WTC11 (cell line): ENCODE measurements at places on chromosomes 16 and 17.

- no peak for DNase-seq
These were observed 11.4 kb downstream of the HS3ST6 start for GRCh38 chr16:1906846-1907165.

DNA sequence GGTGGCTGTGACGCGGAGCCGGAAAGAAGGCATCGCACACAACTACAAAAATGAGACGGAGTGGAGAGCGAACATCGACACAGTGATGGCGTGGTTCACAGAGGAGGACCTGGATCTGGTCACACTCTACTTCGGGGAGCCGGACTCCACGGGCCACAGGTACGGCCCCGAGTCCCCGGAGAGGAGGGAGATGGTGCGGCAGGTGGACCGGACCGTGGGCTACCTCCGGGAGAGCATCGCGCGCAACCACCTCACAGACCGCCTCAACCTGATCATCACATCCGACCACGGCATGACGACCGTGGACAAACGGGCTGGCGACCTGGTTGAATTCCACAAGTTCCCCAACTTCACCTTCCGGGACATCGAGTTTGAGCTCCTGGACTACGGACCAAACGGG lies 4.4 kb downstream of the ENPP7 start:
- no peak for DNase-seq

DNA sequence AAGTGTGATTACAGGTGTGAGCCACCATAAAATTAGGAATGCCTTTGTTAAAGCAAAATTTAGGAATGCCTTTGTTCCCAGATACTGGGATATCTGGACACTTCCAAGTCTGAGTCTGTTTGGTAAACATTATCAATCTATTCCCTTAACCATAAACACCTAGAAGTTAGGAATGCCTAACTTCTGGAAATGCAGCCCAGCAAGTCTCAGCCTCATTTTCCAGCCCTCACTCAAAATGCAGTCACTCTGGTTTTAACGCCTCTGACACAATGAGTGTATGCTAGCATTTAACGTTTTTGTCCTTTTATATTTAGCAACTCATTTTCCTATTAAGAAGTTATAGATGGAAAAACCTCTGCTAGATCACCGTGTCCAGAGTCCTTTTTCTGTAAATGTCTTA lies 34.4 kb upstream of the HAS3 start:
- no peak for DNase-seq

DNA sequence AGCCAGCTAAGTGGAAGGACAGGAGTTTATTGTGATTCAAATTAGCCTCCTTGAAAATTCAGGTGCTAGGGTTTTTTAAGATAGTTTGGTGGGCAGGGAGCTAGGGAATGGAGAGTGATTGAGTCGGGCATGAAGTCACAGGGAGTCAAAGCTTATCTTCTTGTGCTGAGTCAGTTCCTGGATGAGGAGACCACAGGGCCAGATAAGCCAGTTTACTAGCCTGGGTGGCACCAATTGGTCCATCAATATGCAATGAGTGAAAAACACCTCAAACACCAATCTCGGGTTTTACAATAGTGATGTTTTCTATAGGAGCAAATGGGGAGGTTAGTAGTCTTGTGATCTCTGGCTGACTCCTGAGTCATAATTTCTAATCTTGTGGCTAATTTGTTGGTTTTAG lies 165.1 kb downstream of the ABCC12 start:
- no peak for DNase-seq

DNA sequence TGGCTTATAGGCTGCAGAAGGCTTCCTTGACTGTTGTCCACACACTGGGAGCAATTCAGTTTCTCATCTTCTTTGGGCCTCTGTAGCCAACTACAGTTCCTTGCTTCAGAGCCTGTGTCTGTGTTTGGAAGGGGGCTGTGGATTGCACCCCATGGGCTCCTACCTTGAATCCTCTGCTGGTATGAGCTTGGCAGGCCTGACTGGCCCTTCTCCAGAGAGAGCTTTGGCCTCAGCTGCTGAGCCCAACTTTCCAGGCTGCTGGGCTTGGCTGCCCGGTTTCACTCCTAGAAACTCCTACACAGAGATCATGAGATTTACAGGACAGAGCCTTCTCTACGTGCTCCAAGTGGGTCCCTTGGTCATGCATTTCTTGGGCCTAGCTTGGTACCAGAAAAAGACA lies 354.4 kb downstream of the SNX29 start:
- DNase-seq = no peak

- no peak for DNase-seq
These were observed 48.1 kb upstream of the SIAH1 start for GRCh38 chr16:48433116-48433849.

DNA sequence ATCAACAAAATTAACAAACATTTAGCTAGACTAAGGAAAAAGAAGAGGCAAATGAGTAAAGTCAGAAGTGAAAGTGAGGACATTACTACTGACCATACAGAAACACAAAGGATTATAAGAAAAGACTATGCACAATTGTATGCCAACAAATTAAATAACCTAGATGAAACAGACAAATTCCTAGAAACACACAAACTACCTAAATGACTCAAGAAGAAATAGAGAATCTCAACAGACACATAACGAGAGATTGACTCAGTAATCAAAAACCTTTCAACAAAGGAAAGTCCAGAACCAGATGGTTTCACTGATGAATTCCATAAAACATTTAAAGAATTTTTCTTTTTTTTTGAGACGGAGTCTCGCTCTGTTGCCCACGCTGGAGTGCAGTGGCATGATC lies 35.7 kb upstream of the MYLK3 start:
- DNase-seq = no peak

DNA sequence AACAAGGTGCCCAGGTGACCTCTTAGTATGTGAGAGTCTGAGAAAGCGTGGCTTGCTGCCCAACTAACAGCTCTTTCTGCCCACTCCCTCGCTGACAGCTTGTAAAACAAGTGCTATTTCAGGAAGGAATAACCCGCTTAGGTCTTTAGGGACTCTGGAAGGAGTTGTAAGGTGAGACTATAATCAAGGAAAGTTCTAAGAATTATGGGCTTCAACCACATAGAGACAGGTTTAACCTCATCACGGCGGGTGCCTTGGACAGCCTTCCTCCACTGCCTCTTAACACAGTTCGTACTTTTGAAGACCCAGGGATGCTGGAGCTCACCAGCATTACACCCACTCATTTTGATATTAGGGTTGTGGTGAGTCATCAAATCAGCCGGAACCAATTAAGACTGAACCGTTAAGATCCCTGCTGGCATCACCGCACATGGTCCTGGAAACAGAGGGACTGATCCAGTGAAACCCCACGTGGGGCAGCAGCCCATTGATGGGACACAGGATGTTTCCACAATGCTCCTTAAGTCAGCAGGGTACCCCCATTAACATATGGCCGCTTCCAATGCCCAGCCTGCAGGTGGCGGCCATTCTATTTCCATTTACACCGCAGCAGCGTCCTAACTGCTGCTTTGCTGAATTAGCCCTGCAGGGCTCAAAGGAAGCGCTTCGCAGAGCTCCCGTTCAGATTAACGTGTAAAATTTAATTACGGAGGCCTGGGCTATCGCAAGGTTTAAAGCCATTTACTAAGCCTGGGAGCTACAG lies 176.6 kb upstream of the SDK2 start:
- DNase-seq = peak; percentile 67

DNA sequence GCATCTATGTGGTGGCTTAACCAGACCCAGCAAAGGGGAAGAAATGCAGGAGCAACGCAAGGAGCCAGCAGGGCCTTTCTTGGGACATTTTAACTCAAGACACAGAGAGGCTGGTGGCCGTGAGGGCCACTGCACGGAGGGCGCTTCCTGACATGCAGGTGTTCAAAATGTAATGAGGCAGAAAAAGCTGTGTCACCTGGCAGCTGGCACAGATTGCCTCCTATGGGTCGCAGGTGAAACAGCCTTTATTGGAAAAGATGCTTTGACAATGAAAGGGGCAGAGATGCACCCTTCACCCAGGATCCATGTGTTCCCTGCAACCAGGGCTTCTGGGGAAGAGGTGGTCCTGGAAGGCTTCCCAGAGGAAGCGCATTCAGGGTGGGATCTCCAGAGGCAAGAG lies 219.3 kb downstream of the XYLT1 start:
- DNase-seq = no peak

DNA sequence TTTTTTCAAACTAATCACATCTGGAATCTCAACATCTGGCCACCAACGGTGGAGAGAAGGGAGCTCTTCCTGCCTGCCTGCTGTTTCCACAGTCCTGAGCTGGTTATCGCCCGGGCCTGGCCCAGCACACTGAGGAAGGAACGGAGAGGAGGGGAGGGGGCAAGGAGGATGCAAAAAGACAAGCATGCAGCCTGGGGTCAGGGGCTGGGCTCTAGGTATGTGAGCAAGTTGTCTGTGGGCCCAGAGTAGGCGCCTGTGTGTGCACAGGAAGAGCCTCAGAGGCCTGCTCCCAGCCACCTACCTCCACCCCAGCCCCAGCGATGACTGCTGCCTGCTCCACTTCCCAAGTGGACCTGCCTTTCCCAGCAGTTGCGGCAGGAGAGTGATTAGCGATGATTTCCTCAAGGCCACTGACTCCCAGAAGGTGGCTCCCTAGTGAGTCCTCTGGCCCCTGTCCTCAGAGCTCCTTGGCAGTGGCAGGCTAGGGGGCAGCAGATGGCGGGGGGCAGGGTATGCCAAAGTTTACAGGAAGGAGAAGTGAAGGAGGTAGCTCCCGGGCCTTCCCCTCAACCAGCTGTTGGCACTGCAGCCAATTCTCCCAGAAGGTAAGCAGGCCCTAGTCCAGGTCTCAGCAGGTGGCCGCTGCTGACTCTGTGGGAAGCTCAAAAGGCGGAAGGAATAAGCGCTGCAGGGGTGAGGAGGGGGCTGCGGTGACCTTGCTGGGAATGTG lies 27.0 kb upstream of the RASD1 start:
- peak; percentile 36 for DNase-seq

GRCh38 chr17:28892024-28892423 lies 5.5 kb downstream of the FLOT2 start:
- DNase-seq = no peak

DNA sequence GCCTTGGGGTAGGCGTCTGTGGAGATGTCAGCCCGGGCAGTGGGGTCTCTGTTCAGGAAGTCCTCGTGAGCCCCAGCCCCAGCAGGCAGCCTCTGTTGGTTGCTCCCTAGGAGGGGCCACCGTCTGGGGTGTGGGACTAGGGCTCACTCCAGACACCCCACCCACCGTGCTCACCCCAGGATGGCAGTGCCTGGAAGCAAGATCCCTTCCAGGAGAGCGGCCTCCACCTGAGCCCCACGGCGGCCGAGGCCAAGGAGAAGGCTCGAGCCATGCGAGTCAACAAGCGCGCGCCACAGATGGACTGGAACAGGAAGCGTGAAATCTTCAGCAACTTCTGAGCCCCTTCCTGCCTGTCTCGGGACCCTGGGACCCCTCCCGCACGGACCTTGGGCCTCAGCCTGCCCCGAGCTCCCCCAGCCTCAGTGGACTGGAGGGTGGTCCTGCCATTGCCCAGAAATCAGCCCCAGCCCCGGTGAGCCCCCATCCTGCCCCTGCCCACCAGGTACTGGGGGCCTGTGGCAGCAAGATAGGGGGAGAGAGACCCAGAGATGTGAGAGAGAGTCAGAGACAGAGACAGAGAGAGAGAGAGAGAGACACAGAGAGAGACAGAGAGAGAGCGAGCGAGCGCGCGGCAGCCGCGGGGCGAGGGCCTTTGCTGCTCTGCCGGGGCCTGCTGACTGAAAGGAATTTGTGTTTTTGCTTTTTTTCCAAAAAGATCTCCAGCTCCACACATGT lies 9.8 kb downstream of the NTHL1 start:
- DNase-seq = no peak
